ENCODE measurements at places on chromosomes 2 and 18. TPM values are rescaled to one million over a fixed set of nuclear protein-coding genes. Genes with fewer than 3 reads are reported as not detected.

Gene STK39
- total RNA-seq = 22.1 TPM

Gene PLCL1
- under 0.01 TPM for total RNA-seq

Gene ALK
- total RNA-seq = 0.14 TPM

Gene TTN
- total RNA-seq = under 0.01 TPM

Gene NXPH2
- total RNA-seq = not detected

Data from nasal cavity respiratory epithelium epithelial cell of viscerocranial mucosa (primary cell).